ENCODE measurements at places on chromosomes 16 and 17.

DNA sequence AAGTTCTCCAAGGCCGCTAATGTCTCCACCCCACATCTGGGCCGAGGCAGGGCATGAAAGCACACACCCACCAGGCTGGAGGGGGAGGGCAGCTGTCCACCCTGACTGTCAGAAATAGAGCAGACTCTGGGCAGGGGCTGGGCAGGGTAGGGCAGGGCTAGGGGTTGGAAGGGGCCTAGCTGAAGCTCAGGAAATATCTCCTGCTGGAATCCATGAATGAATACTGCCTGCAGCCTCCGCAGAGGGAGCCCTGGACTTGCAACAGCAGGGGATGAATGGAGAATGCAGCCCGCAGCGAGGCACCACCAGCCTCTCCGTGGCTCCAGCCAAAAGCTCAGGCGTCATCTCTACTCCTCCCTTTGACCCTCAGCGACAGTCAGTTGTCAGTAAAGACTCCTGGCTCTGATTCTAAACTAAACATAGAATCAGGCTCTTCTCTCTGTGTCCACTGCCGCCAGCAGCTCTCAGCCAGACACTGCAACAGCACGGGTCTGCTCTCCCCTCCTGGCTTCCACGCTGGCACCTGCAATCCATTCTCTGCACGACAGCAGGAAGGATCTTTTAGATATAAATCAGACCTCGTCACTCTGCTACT lies 23.9 kb upstream of the NGFR start:
- no peak for DNase-seq

DNA sequence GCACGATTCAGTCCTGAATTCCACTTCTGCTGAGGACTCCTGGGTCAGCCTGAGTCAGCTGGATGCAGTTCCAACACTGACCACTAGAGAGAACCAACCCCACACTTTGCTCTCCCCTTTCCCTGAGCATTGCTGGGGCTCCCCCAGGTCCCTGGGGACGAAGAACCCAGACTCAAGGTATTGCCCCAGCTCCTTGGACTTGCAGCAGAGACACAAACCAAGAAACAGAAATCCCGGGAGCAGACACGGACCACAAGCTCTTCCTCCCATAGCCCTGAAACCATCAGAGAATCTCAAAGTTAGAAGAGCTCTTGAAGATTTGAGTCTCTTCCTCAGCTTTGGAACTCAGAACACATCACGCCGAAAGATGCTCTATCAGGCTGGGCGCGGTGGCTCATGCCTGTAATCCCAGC lies 678 bp upstream of the GH1 start:
- DNase-seq = peak; percentile 69

- no peak for DNase-seq
Observed at GRCh38 chr16:68313116-68313515, 2.3 kb downstream of the PRMT7 start.

GRCh38 chr16:66419527-66419926 lies 7.6 kb upstream of the BEAN1 start:
- no peak for DNase-seq

DNA sequence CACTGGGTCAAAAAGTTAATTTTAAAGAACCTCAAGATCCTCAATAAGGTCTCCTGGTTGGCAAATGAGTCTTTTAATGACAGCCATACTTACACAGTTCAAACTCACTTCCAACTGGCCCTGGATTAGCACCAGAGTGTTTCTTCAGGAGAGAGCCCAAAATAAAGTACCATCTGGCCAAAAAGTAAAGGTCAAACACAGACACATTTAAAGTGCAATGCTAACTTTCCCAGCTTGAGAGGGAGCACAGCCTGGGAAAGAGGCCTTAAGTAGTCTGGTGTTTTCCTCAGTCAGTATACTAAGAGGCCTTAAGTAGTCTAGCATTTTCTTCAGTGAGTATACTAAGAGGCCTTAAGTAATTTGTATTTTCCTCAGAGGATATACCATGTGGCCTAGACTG lies 46.6 kb upstream of the ERN1 start:
- no peak for DNase-seq

DNA sequence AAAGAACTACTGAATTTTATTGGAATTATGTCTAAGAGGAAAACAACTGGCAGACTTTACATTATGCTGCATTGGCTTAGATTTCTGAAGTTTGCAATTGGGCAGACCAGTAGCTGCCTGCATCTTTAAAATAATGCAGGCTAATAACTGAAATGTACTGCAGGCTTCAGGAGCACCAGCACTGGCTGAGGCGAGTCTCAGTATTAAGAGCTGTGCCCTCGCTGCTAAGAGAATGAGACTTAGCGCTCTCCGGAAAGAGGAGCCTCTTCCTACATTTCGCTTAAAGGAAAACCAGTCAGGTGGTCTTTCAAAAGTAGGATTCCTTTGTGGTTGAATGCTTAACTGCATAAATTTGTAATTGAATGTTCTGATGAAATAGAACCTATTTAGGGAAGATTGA lies 885 bp downstream of the CNTNAP4 start:
- DNase-seq = no peak

DNA sequence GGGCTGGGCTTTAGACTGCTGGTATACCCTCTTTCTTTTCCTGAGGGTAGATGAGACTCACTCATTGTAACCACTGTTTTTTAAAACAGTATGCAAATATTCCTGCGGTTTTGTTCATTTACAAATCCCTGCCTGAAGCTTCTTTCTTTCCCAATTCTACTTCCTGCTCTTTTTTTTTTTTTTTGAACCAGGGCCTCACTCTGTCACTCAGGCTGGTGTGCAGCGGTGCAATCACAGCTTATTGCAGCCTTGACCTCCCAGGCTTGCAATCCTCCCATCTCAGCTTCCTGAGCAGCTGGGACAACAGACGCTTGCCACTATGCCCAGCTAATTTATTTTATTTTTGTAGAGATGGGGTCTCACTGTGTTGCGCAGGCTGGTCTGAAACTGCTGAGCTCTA lies 8.0 kb upstream of the SULT1A1 start:
- DNase-seq = no peak

GRCh38 chr16:11179574-11179973 lies 76.4 kb downstream of the SOCS1 start:
- DNase-seq = no peak

DNA sequence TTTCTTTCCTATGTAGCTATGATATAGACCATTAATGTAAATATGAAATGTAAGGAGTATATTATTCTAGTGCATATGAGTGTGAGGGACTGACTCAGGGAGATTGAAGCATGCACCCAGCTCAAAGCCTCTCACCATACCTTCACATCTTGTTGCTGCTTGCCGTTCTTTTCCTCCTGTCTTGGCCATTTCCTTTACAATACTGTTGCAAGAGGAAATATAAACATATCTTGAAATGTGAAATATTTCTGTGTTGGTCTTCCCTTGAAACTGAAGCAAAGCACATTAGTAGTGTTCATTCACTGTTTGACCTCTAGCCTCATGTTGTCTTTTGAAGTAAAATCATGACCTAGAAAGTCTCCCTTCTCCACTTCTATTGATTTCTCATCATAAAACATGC lies 46.6 kb downstream of the PHKB start:
- DNase-seq = no peak

DNA sequence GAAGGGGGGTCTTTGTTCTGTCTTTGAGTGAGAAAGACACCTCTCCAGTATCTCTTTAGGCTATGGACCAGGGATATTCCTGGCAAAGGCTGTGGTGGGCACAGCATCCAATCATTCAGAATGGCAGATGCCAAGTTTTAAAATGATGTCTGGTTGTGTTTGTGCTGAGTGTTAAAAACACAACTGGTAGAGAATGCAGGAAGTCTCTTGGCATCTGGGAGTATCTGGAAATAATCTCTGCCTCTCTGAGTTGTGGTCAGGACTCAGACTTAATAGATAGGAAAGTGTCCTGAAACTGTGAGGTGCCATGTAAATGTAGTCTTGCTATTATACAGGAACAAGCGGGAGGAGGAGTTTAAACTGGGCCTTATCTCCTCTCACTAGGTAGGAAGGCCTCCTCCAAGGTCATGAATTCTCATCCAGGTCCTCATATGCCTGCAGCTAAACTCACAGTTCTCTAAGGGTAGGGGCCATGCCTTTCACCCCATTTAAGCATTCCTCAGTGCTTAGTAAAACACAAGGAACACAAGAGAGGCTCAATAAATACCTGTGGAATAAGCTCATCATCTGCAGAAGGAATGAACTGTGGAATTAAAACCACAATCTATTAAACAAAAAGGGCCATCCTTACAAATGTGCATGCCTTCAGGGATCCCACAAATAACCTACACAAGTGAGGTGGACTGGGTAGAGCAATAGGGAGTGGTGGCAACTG lies 317.6 kb downstream of the CBLN1 start:
- DNase-seq = no peak

DNA sequence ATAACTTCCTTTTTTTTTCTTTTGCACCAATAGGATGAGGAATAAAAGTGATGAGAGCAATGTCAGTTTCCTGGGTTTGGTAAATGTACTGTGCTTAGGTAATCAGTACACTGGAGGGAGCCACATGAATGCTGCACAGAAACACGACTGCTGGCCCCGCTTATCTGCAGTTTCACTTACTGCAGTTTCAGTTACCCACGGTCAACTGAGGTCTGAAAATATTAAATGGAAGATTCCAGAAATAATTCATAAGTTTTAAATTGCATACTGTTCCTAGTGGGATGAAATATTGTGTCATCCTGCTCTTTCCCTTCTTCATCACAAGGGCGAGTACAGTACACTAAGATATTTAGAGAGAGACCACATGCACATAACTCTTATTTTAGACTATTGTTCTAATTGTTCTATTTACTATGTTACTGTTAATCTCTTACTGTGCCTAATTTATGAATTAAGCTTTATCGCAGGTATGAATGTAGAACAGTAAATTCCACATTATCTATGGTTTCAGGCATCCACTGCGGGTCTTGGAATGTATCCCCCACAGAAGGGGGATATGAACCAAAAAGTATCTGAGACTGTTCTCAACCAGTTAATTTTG lies 6.4 kb upstream of the LGALS3BP start:
- no peak for DNase-seq

- DNase-seq = no peak
Observed at GRCh38 chr16:12170103-12171040, 193.8 kb downstream of the SNX29 start.

- no peak for DNase-seq
Observed at GRCh38 chr17:50483266-50483665, 4.6 kb downstream of the RSAD1 start.

- no peak for DNase-seq
Observed at GRCh38 chr16:29641561-29641960, 21.5 kb upstream of the SPN start.

- DNase-seq = peak; percentile 69
Observed at GRCh38 chr17:17354560-17355349, 51.6 kb downstream of the NT5M start.

GRCh38 chr16:82623241-82623640 lies 3.5 kb upstream of the CDH13 start:
- no peak for DNase-seq

DNA sequence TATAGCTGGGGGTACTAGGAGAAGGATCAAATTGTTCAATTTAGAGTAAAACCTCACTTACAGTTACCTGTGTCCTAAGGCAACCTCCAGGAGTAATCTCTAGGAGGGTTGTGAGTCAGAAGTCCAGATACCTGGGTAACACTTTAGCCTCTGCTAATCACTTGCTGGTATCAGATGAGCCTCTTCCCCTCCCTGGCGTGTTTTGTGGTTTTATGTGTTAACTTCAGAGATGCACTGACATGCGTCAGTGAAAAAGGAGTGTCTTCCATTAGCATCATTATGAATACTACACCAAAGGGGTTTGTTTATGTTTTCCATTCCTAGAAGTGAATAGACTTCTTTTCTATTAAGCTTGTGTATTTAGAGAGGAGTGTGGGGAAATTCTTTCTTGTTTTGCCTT lies 208.2 kb downstream of the FTO start:
- no peak for DNase-seq
